Substantia nigra (tissue), 51 donors: ENCODE measurements at places on chromosomes 2 and 18.

DNA sequence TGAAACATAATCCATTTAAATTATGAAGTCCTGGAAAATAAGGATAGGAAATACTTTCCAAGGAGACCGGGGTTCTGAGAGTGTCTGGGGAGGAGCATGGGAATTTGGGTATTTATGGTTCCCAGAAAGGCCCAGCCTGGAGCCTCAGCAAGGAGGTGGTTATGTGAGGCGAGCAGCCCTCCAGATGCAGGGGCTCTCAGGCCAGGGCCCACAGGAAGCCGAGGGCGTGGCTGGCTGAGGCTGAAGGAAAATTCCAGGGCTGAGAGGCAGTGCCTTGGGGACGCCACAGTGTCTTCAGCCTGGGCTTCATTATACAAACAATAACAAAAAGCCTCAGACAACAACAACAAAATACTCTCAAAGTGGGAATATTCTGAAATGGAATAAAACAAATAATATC, 86.9 kb upstream of the SERPINE2 start:
- DNase-seq, result no peak

DNA sequence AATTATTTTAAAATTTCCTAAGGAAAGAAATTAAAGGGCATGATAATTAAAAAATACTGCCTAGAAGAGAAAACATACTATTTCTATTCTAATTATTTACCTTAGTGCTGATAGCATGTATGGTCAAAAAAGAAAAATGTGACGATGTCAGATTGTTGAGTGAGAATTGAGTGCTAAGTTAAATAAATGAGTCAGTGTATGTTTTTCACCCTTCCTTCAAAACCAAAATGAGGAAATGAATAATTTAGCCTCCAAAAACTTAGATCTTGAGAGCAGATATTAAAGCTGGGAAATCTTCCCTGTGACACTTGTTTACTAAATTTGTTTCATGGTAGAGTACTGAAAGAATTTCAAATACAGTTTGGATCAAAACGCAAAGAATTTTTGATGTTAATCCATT, 58.6 kb upstream of the NYAP2 start:
- no peak for DNase-seq

GRCh38 chr2:28117104-28117596, 226.6 kb downstream of the BABAM2 start:
- DNase-seq, result no peak

DNA sequence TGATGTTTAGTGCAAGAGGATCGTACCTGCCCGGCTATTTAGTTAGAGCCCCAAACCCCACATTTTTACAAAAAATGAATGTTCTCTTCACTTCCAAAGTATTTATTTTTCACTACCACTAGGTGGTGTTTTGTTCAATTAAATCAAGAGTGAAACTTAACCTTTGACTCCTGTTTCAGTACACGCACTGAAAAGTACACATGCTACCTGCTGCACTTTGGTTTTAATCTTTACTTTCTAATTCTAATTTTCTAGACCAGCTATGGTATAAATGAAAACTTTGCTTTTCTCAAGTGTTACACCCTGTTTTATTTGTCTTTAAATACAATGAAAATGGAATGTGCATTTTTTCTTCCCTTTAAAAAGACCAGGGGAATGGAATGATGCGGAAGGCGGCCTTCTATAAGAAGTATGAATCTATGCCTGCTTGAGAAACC, 31.4 kb upstream of the CHN1 start:
- no peak for DNase-seq

GRCh38 chr2:240301256-240301795, 134.1 kb upstream of the GPC1 start:
- no peak for DNase-seq

GRCh38 chr2:71934595-71935261, 212.9 kb downstream of the CYP26B1 start:
- no peak for DNase-seq

DNA sequence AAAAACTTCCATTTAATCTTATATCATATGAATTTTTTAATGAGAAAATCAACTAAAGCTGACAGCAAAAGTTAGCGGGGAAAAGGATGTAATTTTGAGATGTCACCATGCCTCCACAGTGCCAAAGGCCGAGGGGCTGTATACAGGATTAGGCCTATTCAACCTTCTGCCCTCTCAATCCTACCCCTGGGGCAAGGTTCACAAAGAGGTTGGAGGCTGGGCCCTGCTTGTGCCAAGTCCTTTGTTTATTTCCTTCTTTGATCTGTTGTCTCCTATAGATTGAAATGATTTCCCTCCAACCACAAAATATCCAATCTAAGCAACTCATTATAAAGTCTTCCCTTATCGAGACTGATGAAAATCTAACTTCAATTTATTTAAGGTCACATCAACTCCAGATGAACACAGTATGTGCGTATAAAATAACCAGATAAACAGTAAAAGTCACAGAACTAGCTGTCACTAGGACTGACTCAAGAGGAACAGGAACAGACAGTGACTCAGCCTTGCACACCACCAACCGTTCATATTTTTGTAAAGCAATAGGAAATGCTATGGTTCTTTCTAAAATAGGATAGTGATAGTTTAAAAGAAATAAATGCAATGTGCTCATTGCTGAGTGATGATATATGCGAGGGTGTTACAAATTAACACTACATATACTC, 95.8 kb downstream of the SLC25A12 start:
- DNase-seq, result no peak

DNA sequence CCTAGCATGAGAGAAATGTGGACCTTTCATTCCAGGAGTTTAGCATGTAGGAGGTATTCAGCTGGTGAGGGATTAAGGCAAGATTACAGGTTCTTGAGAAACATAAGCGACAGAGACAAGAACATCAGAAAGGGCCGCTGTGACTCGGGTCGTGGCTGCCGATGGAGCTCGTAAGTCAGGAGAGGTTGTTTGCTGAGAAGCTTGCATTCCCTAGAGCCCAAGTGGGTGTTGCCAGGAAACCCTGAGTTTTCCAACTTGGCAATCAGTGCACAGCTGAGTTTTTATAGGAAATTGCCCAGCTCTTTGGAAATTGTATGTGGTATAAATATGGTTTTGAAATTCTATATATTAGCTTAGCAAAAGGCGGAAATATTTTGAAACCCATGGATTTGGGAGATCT, 46.4 kb upstream of the CYP1B1 start:
- no peak for DNase-seq

DNA sequence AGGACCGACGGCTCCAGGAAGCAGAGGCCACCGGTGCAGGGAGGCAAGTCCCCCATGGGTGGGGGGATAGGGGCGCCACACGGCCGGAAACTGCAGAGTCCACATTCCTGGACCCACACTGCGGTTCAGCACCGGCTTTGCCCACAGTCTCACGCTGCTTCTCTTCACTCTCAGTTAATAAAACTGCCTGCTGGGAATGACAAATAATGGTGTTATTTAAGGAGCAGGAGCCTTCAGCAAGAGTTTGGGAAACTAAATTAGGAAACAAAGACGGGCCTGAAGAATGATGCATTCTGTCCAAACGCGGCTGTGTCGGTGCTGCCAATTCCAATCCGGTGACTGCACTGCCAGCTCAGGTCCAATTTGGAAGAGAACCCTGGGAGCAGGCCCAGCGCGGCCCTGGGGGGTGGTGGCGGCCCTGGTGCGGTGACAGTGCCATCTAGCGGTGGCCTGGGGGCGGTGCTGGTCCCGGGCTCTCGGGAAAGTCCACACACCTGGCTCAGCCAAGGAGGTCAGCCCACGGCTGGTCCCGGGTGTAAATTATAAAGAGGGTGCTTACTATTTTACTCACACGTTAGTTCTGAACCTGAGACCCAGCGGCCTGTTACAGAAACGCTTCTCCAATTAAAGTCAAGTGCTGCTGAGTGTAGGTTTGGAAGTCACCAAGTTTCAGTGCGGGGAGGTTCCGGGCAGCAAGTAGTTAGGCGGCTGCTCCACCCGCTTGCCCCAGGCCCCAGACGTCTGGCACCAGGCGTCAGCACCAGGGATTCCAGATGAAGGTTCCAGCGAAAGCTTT, 73.1 kb upstream of the PXDN start:
- DNase-seq, result peak; percentile 53

- no peak for DNase-seq
These were observed 1.8 kb upstream of the MPV17 start for GRCh38 chr2:27324720-27325119.

DNA sequence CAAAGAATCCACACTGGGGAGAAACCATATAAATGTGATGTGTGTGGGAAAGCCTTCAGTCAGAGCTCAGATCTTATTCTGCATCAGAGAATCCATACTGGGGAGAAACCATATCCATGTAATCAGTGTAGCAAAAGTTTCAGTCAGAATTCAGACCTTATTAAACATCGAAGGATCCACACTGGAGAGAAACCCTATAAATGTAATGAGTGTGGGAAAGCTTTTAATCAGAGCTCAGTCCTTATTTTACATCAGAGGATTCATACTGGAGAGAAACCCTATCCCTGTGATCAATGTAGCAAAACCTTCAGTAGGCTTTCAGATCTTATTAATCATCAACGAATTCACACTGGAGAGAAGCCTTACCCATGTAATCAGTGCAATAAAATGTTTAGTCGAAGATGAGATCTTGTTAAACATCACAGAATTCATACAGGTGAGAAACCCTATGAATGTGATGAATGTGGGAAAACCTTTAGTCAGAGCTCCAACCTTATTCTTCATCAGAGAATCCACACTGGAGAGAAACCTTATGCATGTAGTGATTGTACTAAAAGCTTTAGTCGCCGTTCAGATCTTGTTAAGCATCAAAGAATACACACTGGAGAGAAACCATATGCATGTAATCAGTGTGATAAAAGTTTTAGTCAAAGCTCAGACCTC, 16.7 kb upstream of the ZSCAN30 start:
- no peak for DNase-seq

DNA sequence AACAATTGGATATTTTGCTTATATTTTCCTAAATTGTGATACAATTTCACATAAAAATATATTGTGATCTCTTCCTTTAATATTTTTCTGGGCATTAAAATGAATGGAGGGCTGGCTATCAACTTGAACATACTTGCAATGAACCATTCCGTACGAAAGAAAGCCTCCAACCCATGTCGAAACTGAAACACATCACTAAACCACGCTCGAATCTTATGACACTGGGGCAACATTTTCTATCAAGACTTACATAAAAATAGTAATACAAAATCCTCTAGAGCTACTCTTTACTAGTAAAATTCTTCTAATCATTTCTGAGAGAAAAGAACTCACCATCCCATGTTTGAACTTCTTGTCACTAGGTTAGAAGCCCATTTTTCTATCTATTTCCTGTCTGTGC, 132.8 kb upstream of the DOK6 start:
- no peak for DNase-seq

- DNase-seq, result no peak
These were observed 21.8 kb upstream of the RPIA start for GRCh38 chr2:88669482-88670214.

- no peak for DNase-seq
These were observed 426.1 kb downstream of the DCC start for GRCh38 chr18:52766002-52766545.

DNA sequence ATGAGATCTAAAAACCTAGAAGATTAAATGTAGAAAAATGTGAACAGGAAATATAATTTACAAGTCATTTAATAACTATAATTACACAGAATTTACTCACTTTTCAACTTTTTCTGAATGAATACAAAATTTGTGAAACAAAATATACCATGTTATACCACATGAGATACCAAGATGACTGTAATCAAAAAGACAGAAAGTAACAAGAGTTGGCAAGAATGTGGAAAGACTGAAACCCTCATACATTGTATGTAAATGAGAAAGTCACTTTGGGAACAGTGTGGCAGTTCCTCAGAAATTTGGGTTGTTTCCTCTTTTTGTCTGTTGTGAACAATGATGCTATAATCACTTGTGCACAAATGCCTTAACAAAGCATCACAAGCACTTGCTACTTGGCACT, 145.4 kb upstream of the ZNF804A start:
- no peak for DNase-seq

DNA sequence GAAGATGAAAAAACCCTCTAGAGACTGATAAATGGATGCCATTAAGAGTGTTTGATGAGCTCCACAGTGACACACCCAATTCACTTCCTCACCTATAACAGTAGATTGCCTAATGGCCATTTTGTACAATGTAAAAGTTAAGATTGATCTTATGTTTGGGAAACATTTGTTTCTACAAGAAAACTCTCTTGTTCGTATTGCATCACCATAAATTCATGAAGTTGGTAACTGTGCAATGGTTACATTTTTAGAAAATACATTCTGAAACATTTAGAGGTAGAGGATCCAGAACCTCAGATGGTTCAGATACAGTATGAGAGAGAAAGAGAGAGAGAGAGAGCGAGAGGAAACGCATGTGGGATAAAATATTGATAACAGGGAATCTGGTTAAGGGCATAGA, 31.8 kb downstream of the DAPL1 start:
- DNase-seq, result no peak

GRCh38 chr2:204005940-204006721, 69.6 kb downstream of the ICOS start:
- DNase-seq, result no peak

DNA sequence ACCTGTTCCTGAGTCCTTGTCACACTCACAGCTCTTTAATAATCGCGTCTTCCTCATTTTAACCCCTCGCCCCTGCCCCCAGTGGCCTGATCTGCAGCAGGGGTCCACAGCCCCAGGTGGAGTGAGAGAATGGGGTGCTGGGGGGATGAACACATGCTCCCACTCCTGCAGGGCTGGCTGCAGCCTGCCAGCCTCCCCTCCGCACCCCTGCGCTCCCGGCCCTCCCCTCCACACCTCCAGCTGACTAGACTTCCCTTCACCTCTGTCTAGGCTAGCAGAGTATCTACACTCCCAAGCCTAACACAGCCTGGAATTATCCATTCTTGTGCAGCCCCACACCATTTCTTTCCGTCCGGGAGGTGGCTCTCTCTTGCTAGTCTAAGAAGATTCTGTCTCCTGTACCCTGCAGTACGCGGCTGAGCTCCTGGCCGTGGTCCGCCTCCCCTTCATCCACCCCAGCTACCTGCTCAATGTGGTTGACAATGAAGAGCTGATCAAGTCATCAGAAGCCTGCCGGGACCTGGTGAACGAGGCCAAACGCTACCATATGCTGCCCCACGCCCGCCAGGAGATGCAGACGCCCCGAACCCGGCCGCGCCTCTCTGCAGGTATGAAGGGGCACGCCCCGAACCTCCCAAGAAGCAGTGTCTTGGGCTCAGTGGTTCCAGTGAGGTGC, 231.6 kb downstream of the ATAD2B start:
- no peak for DNase-seq

DNA sequence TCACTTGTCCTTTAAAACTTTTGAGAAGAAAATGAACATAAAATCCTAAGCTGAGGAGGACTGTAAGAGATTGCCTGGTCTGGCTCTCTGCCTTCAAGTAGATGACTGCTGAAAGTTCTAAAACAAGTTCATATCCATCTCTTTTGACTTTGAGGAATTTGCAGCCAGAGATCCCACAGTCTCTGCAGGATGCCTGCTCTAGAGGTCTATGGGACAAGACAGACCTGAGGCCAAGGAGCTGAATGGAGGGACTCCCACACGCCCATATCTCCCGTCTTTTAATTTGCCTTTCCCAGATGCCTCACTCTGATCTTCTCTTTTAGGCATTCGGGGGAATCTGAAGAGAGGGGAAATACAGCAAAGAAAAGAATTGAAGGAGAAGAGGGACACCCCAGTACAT, 255.9 kb upstream of the RASGRP3 start:
- no peak for DNase-seq
